ENCODE measurements at places on chromosomes 3 and 15.

- no peak for DNase-seq
These were observed 88.2 kb downstream of the RAB11A start for GRCh38 chr15:65957451-65957850.

GRCh38 chr15:27077790-27078189, 106.8 kb downstream of the GABRG3 start:
- no peak for DNase-seq

DNA sequence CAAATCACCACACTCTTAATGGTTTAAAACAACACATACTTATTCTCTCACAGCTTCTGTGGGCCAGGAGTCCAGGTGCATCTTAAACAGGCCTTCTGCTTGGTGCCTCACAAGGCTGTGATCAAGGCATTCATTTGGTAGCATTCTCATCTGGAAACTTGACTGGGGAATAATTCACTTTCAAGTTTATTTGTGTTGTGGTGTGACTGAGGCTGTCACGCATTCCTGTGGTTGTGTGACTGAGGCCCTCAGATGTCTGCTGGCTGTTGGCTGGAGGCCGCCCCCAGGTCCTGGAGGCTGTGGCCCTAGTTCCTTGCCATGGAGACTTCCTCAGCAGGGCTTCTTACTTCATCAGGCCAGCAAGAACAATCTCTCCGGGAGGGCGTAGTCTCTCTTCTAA, 16.9 kb upstream of the FAM3D start:
- no peak for DNase-seq

GRCh38 chr3:69439643-69440270, 53.9 kb upstream of the FRMD4B start:
- DNase-seq = no peak

- DNase-seq = no peak
These were observed 154.8 kb upstream of the ABI3BP start for GRCh38 chr3:101148001-101148400.

All from central memory CD4-positive, alpha-beta T cell (primary cell).